ENCODE measurements at places on chromosomes 2 and 18.

- no peak for DNase-seq
Measured at GRCh38 chr2:240060977-240061591, 7.8 kb upstream of the OR6B3 start.

DNA sequence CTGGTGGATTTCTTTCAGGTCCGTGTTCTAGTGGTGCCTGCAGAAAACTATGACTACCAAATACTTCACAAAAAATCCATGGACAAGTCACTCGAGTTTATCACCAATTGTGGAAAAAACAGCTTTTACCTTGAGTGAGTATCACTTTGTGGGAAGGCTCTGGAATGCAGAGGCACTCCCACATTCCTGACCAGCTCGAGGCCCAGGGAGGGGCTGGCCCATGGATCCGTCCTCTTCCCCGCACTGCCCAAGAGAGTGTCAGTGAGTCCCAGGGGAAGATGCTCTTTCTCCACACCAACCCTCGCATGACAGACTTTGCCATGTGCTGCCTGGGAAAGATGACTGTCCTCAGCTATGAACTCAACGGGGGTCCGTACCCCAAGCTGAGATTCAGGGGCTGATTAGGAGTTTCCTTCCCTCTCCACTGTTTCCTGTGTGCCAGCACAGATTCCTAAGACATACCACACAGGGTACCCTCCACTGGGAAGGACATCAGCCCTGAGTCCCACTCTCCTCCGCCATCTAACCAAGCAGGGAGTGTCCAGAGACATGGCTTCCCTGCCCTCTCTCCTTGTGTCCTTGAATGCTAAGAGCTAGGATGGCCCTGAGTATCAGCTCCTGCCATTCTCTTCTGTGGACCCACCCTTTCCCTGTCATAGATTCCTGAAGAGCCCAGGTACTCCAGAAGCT is 155.9 kb downstream of the LAMA3 start:
- DNase-seq: no peak

- no peak for DNase-seq
Measured at GRCh38 chr18:46466234-46467160, 190.5 kb downstream of the LOXHD1 start.

DNA sequence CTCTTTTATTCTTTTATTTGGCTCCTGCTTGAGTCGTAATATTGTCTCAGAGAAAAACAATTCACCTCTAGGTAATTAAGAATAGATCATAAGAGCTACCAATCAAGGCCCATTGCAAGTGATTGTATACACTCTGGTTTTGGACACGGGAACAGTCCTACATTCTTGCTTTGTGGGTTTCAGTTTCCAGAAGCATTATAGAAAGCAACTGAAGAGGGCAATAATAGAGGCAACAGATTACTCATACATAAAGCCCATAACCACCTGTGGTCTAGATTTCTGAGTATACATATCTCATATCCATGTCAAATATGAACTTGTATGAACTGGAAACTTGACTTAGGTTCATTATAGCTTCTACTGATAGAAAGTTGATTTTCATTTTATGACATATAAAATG is 65.4 kb downstream of the DIS3L2 start:
- no peak for DNase-seq

DNA sequence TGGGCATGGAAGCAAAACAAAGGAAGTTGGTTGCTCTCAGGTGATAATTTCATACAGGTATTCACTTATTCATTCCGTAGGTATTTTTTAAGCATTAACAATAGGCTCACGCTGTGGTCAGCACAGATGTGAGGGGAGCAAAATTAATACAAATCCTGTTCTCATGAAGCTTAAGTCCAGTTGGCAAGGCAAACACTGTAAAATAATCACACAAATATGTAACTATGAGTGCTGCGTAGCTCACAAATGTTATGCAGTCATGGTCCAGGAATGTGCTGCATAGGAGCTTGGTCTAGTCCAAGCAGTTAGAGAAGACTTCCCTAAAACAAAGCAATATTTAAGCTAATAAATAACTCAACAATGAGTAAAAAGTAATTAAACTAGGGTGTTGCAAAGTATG is 23.9 kb downstream of the SP5 start:
- no peak for DNase-seq

- no peak for DNase-seq
Measured at GRCh38 chr18:27931535-27931934, 245.4 kb downstream of the CDH2 start.

GRCh38 chr2:117979911-117980701 is 33.8 kb downstream of the CCDC93 start:
- no peak for DNase-seq

DNA sequence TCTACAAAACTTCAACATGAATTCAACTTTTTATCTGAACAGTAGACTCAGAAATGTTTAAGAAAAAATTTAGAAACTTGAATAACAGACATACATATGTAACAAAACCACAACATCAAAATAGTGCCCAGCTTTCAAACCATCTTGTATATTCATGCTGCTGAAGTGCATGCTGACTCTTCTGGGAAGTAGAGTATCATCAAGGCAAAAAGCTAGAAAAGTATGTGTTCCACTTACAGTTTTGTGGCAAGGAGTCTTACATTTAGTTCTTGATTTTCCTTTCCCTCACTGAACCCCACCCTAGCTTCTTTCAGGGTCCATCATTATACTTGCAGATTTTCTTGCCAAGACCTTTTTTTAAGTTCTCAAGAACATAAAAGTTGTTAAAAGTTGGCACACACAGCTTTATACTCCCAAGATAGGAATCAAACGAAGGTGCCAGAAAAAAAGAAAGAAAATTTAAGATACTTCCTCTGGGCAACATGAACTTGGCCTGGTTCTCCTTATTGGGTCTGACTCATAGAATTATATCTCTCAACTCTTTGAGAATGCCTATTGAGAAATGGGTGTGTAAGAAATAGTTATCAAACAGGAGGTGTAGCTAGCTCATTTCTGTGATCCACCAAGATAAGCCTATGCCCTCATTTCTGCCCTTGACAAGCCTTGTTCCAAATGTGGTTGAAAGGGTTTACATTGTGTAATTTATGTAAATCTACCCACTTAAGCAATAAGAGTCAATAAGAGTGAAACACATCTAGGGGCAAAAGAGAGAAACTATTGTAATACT is 667.6 kb upstream of the ACVR2A start:
- no peak for DNase-seq

All from NCI-H510A (cell line).